Ecto neural progenitor cell (in vitro differentiated cells): ENCODE measurements at places on chromosomes 7 and 10.

- DNase-seq: no peak
Measured at GRCh38 chr7:30841025-30841735, 70.0 kb downstream of the MINDY4 start.

DNA sequence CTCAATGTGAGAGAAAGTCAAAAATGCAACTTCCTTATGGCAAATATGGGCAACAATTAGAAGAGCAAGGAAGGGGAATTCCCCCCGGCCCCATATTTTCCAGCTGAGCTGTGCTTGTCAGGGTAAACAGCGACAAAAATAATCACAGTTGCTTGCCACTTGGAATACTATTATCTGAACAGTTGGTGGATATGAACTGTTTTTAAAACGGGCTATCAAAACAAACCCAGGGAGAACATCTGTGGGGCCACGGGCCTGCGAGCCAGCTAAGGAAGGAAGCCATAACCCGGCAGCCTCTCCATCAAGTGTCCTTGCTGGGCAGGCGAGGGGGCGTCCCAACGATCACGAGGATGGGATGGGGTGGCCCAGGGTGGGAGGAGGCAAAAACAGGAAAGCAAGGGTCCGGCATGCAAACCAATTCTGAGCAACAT lies 228.4 kb downstream of the ARHGAP12 start:
- DNase-seq: no peak

DNA sequence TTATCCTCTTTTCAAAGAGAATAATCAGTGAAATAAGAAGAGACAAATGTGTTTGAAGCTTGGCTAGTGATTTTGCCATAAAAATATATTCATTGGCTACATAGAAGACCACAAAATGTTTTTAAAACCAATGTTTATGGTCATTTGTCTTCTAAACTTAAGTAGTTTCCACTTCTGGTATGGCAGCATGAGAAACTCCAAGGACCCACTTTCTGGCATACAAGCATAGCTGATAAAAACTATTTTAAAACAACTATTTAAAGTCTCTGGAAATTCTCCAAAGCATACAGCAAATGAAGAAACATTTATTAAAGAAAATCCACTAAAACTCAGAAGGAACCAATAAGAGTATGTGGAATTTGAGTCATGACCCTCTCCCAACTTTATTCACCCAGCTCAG lies 89.2 kb upstream of the TOMM7 start:
- DNase-seq: no peak

GRCh38 chr10:23198940-23199767 lies 7.0 kb downstream of the PTF1A start:
- peak; percentile 80 for DNase-seq

DNA sequence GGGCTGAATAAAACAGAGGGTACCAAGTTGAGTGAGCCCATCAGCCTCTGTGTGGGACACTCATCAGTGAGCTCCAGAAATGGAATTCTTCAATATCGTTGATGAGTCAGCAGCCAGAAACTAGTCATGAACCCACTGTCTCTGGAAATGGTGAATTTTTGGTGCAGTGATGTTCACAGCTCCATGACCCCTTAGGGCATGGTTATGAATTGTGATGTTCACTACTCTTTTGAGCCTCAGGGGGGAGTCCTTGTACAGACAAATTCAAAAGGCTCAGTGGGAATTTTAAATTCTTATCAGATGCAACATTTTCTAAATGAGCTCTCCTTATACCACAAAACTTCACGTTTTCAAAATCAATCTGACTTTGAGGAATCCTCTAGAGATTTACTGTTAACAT lies 335.7 kb downstream of the PHTF2 start:
- DNase-seq: no peak
